Hematopoietic multipotent progenitor cell treated with erythropoietin and hydrocortisone succinate and interleukin-3 and kit ligand, for 8 days (in vitro differentiated cells): ENCODE measurements at places on chromosomes 7 and 10.

GRCh38 chr7:82384051-82384464, 59.5 kb downstream of the CACNA2D1 start:
- no peak for DNase-seq

- DNase-seq: no peak
These were observed 23.5 kb downstream of the MAT1A start for GRCh38 chr10:80265740-80266512.

DNA sequence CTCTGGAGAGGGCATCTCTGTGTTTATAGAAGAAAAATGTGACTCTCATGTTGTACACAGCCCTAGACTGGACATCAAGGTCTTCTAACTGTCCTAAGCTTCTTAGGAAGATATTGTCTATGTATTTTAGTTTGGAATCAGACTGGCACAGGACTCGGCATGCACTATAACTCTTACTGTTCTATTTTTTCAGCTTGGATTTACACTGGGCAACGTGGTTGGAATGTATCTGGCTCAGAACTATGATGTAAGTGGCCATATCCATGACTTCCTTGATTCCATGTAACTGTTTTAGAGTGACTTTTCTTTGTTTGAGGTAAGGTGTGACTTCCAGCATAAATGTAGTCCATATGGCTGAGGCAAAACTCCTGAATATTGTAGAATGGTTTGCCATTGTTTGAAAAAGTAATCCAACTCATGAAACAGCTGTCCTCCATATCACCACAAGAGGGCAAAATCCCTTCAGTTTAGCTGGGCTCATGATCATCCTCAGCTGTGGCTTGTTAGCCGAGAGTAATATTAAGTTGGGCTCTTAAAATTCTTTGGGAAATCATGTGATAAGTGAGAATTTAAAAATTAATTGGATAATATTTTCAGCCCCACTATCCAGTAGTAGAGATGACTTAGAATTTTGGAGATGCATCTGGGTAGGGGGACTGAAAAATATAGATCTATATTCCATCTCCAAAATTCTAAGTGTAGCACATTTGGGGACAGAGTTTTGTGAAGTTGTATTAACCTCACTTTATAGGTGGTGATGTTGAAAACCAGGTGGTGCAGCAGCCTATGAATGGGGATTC, 10.4 kb downstream of the STMP1 start:
- DNase-seq: peak; percentile 77

DNA sequence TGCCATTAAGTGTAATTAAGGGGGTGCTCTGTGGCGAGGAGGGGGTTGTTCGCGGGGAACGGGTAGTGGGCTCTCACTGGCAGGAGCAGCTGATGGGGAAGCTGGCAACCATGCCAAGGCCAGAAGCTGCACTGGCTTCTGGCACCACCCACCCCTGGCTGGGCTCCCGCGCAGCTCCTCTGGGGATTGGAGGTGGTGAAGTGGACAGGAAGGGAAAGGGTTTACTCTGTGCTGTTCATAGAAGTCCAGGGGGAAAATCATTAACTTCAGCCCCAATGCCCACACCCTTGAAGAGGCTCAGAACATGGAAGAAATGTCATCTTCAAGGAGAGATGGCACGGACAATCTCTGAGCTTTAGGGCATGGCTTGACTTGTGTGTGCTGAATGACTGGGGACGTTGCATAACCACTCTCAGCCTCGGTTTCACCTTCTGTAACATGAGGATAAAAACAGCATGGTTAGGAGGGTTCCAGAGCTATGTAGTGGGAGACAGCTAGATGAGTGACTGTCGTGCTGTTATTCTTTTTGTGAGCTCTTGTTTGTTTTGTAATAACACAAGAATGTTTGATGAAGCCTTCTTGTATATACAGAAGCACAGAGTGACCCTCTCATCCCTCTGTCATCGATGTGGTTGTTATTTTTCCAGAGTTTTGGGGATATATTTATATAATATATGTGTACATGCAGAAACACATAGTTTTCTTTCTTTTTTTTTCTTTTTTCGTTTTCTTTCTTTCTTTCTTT, 29.9 kb downstream of the KAZALD1 start:
- DNase-seq: no peak

GRCh38 chr7:92708111-92709042, 118.2 kb upstream of the FAM133B start:
- no peak for DNase-seq

DNA sequence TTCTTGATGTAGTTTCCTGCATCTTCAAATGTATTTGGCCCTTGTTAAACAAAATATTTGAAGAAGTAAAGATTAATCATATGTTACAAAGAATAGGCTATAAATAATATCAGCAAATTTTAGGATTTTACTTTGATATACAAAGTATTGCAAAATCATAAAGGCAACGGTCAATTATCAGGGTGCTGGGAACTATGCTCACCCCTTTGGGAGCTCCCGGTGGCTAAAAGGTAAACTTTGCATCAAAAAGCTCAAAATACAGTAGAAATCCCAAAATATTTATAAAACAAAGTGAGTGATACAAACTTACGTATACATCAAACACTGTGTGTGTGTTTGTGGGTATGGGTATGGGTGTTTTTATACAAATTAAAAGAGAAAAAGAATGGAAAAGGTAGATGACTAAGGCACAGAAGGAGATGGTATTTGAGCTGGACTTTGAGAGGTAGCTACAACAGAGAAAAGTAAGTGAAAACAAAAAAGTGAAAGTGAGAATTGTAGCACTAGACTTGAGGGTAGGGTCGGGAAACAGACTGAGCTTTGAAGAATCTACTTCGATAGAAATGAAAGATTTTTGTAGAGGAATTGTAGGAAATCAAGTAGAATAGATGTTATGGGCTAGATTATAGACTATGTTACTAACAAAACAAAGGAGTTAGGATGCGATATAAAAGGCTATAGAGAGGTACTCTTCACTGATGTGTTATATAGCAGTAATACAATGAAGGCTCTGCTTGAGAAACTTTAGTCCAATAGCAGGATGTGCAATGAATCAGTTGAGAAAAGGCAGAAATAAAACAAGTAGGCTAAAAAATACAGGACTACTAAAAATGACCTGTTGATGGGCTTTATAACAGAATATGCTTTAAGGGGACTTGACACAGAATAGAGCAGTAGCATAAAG, 52.8 kb downstream of the GNAT3 start:
- no peak for DNase-seq

DNA sequence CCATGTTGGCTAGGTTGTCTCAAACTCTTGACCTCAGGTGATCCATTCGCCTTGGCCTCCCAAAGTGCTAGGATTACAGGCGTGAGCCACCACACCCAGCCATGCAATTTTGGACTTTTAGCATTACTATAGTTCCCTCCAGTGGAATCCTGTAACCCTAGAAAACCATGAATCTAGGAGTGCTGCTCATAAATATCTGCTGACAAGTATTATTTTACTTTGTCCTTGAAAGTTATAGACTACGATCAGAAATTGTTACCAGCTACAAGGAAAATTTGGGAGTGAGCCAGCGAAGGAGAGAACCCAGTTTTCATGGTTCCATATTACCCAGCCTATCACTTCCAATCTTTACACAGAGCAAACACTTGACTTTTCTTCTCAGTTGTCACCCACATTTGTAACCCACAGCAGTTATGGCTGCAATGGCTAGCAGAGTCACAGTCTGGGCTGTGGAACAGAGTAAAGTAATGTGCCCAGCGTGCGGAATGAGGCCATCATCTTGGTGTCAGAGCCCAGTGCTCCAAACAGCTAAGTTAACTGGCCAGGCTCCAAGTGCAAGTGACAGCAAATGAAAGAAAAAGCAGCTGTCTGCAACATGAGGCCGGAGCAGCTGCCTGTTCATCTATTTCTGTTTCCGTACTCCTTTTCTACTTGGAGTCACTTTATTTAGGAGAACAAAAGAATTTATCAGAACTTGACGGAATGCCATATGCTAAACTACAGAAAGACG, 29.9 kb downstream of the ZC3HC1 start:
- no peak for DNase-seq

GRCh38 chr7:109343678-109344077, 774.0 kb downstream of the DNAJB9 start:
- DNase-seq: no peak

- no peak for DNase-seq
These were observed 21.0 kb downstream of the HIBADH start for GRCh38 chr7:27641581-27642230.

- DNase-seq: no peak
These were observed 69.1 kb upstream of the PTER start for GRCh38 chr10:16367621-16368292.

- DNase-seq: no peak
These were observed 43.2 kb downstream of the CFAP46 start for GRCh38 chr10:132899054-132899750.

- DNase-seq: no peak
These were observed 61.7 kb downstream of the PDGFA start for GRCh38 chr7:457814-458510.

- no peak for DNase-seq
These were observed 5.5 kb upstream of the CTBP2 start for GRCh38 chr10:125165584-125166573.

GRCh38 chr10:123571978-123572377, 94.2 kb upstream of the GPR26 start:
- DNase-seq: no peak

- peak; percentile 71 for DNase-seq
These were observed 6.6 kb upstream of the INSIG1 start for GRCh38 chr7:155291045-155291530.

DNA sequence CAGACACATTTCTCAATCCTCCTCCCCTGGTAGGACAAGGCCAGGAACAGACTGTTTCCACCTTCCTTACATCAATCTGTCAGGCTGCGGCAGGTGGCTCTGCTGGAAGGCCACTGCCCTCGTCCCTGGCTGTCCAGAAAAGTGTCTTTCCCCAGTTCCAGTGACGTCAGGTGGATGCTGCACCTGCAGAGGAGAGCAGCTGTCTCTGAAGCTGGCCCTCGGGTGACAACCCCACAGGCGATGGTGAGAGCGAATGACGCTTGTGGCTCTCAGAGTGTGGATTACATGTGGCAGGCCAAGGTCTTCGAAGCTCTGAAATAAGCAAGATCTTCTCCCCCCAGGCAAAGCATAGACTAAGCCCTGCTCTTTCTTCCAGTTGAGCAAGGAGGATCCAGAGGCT, 146.9 kb upstream of the RET start:
- DNase-seq: no peak

GRCh38 chr7:99987846-99988245, 12.0 kb upstream of the AZGP1 start:
- DNase-seq: no peak

- peak; percentile 44 for DNase-seq
These were observed 2.7 kb downstream of the LRRC20 start for GRCh38 chr10:70379581-70380176.

DNA sequence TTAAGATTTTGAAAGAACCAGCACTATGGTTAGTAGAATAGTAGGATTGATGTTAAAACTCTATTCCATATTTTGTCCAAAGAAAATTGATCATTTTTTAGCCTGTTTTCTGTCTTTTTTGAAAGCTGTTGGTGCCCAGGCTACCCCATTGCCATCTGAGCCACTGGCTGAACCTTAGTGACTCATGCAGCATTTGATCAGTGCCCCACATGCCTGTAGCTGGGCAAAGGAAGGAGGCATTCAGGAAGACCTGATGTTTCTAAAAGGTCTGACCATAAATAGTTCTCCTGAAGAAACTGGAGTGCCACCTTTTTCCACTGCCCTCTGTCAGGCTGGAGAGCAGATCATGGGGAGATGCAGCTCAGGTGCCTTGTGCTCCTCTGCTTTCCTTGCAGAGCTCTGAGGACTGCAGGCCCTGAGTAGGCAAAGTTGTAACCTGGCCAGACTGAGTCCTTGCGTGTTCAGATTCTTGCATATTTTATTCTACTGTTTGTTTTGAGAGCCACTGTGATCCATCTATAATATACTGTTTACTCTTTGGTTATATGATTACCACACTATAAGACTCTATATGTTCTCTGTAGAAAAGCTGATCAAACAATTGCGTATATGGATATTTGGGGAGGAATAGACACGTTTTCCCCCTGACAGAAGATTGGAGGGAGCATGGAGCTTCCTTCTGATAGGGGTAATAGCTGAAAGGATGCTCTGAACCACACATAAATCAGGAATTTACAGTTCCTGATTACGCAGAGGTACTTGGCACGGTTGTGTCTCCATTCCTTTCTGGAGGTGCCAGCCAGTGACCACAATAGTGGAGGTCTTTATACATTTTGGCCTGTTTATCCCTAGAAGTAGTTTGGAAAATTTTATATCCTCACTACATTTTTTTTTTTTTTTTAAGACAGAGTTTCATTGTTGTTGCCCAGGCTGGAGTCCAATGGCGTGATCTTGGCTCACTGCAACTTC, 48.9 kb upstream of the GJD4 start:
- no peak for DNase-seq

- peak; percentile 50 for DNase-seq
These were observed 29.5 kb upstream of the PFKFB3 start for GRCh38 chr10:6173203-6173602.

GRCh38 chr7:15749631-15750030, 63.1 kb upstream of the MEOX2 start:
- DNase-seq: no peak

- DNase-seq: no peak
These were observed 403.7 kb downstream of the RPS24 start for GRCh38 chr10:78437407-78437768.
